NCI-H1105 treated with DMSO at 0.1 percent for 48 hours (cell line): ENCODE measurements at places on chromosomes 7 and 10.

DNA sequence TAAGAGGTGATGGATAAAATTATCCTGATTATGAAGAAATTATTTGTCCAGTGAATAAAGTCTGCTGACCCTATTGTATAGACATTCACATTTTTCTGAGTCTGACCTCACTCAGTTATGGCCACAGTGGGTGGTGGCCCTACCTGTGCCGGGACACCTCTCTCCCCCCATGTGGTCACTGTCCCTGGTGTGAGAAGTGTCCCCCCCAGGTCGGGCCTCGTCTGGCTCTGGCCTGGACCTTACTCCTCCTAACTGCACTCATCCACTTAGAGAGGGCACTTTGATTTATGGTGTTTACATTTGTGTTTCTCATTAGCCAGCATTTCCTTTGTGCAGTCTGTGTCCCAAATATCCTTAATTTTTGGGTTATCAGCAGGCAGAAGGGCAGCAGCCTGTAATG is 59.6 kb upstream of the ZNF32 start:
- no peak for DNase-seq

- DNase-seq, result no peak
Measured at GRCh38 chr10:95531994-95532399, 29.2 kb downstream of the SORBS1 start.

DNA sequence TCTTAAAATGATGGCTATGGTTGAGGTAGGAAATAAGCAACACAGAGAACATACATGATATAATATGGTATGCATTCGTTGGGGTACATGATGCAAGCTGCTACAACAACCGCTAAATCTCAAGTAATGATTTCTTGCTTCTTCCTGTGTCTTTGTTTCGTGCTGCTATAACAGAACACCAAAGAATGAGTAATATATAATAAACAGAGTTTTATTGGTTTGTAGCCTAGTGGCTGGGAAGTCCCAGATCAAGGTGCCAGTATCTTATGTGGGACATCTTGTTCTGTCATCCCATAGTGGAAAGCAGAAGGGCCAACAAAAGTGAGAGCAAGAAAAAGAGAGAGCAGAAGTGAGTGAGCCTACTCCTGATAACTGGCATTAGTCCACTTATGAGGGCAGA is 689.7 kb downstream of the SUGCT start:
- DNase-seq, result no peak

DNA sequence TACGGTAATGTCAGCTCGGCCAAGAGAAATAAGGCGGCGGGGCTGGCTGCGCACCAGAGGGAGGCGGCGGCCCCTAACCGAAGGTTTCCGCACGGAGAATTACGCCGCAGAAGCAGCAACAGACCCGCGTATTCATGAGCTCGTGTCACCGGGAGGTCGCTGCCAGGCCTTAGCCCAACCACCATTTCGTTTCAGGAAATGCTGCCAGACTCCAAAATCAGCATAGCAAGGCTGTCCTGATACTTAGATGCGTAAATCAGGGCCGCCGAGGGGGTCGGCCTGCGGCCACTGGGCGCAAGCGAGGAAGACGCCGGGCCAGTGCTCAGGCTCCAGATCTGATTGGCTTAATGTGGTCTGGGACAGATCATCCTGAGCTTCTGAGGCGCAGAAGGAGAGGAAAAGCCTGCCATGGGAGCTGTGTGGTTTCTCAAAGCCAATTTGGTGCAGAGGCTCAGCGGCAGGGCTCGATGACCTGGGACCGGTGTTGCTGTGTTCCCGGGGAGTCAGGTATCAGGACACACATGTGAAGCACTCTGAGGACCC is 247.9 kb downstream of the BAMBI start:
- no peak for DNase-seq

GRCh38 chr7:151572136-151572535 is 52.4 kb upstream of the RHEB start:
- DNase-seq, result no peak

GRCh38 chr7:2009541-2010001 is 223.2 kb downstream of the MAD1L1 start:
- no peak for DNase-seq
